GM18507 (cell line): ENCODE measurements at places on chromosomes 5 and 9.

GRCh38 chr5:61949679-61950435 lies 356.1 kb upstream of the KIF2A start:
- DNase-seq, result no peak

GRCh38 chr9:93450945-93451815 lies at the start of gene FAM120A:
Gene FAM120A (plus strand): TSS chr9:93451685. CDS start chr9:93451916, 231 bp downstream.
- peak; percentile 58 for DNase-seq

GRCh38 chr5:61625681-61626621 lies 293.9 kb downstream of the ZSWIM6 start:
- DNase-seq, result no peak

DNA sequence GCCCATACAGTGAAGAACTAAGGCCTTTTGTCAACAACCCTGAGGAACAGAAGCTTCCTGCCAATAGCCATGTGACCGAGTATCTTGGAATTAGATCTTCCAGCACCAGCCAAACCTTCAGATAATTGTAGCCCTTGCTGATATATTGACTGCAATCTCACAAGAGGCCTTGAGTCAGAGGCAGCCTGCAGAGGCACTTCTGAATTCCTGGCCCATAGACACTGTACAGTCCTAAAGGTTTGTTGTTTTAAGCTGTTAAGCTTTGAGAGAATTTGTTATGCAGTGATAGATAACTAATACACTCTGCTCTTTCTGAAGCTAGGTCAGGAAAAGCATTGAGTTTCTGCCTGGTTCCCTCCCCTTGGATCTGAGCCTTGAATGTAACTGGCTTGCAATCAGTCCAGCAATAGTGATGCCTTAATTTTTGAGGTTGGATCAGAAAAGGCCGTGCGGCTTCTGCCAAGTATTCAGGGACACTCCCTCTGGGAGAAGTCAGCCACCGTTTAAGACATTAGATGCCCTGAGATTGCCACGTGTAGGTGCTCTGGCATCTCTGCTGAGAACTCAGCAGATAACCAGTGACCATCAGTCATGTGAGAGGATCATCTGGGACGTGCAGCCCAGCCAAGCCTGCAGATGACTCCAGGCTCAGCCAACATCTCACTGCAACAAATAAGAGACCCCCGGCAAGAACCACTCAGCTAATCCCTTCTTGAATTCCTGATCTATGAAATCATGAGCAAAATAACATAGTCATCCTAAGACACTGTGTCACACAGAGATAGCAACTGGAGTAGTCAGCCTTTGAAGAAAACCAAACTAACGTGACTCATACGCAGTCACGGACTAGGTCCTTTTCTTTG lies 126.8 kb upstream of the STC2 start:
- DNase-seq, result no peak

GRCh38 chr5:166781737-166782136 lies 1509.7 kb upstream of the WWC1 start:
- DNase-seq, result no peak

DNA sequence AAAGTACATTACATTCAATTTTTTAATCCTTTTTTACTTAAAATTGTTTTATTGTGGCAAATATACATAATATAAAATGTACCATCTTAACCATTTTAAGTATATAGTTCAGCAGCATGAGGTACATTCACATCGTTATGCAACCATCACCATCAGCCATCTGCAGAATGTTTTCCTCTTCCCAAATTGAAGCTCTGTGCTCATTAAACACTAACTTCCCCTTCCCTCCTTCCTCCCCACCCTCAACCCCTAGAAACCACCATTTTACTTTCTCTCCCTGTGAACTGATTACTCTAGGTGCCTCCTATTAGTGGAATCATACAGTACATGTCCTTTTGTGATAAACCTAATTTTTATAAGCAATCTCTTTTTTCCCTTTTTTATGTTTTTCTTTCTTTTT lies 15.6 kb downstream of the TEX53 start:
- no peak for DNase-seq

GRCh38 chr5:14463629-14464028 lies 118.0 kb upstream of the OTULINL start:
- DNase-seq, result no peak

GRCh38 chr5:73122875-73123810 lies 2.8 kb downstream of the TMEM171 start:
- no peak for DNase-seq

- DNase-seq, result no peak
Measured at GRCh38 chr5:42274913-42275312, 148.3 kb upstream of the GHR start.

- DNase-seq, result no peak
Measured at GRCh38 chr5:3517348-3517747, 78.3 kb upstream of the IRX1 start.

- no peak for DNase-seq
Measured at GRCh38 chr9:77841739-77842386, 189.7 kb downstream of the GNAQ start.

DNA sequence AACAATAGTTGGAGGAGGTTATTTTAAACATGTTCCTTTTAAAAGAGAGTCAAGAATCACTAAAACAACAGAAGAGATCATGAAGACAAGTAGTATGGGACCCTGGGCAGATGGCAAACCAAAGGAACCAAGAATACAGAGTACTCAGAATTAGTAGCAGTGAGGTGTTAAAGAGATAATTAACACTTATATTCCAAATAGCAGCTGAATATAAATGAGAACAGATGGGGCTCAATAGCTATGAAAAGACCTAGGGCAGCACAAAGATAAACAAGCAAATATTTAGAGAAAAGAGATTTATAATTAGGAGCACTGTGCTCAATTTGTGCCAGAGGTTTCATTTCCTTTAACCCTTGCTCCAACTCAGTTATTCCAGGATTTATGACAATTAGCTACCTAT lies 159.1 kb downstream of the FAM114A2 start:
- DNase-seq, result no peak

- no peak for DNase-seq
Measured at GRCh38 chr5:166074582-166075481, 2216.6 kb upstream of the WWC1 start.

- DNase-seq, result no peak
Measured at GRCh38 chr9:7671847-7672246, 127.7 kb downstream of the DMAC1 start.

GRCh38 chr9:130701059-130702022 lies 7.8 kb downstream of the EXOSC2 start:
- no peak for DNase-seq

DNA sequence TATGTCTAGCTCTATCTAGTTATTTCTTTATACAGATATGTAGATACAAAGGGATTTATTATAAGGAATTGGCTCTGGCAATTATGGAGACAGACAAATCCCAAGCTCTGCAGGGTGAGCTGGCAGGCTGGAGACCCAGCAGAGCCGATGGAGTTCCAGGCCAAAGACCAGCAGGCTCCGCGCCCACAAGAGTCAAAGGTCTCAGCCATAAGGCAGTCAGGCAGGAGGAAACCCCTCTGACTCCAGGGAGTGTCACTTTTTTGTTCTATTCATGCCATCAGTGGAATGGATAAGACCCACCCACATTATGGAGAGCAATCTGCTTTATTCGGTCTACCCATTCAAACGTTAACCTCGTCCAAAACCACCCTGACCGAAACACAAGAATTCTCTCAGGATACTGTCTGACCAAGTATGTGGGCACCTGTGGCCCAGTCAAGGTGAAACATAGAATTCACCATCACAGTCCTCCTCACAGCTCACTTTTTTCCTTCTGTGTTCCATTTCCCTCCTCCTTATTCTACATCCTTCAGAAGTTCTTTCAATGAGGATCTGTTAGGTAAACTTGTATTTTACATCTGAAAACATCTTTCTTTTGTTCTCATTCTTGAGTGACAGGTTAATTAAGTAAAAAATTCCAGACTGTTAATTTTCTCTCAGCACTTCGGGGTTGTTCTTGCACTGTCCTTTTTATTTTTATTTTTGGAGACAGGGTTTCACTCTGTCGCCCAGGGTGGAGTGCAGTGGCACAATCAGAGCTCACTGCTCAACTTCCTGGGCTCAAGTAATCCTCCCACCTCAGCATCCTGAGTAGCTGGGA lies 21.2 kb downstream of the RNF130 start:
- no peak for DNase-seq

GRCh38 chr9:4894076-4894475 lies 91.0 kb upstream of the JAK2 start:
- DNase-seq, result no peak

- DNase-seq, result no peak
Measured at GRCh38 chr9:92711844-92712243, 41.9 kb upstream of the IPPK start.

DNA sequence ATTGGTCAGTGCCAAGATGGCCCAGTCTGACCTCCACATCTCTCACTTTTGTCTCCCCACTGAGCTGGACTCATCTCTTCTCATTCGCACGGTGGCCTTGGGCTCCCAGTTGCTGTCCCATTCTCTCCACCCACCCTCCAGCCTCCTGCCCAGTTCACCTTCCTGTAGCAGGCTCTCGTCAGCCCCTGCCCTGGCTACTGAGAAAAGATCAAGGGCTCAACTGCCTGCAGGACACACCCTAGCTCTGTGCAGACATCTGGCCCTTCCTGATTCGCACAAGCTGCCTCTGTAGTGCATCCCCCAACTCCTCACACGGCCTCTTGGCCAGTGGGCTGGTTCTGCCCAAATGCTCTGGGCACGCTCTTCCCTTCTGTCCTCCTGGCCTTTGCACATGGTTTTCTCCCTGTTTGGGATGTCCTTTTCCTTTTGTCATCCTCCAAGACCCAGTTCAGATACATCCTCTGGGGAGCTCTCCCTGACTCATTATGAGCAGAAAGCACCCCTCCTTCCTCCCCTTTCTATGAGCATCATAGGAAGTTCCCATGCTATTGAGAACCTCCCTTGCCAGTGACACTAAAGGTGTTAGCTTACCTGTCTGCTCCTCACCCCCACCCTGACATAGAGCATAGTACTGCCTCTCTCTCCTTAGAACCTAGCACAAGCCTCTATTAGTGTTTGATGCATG lies 78.5 kb upstream of the TGFBR1 start:
- no peak for DNase-seq

- no peak for DNase-seq
Measured at GRCh38 chr9:124593200-124593599, 86.0 kb upstream of the NR5A1 start.

GRCh38 chr5:14579731-14580397 lies 1.7 kb upstream of the OTULINL start:
- DNase-seq, result no peak

DNA sequence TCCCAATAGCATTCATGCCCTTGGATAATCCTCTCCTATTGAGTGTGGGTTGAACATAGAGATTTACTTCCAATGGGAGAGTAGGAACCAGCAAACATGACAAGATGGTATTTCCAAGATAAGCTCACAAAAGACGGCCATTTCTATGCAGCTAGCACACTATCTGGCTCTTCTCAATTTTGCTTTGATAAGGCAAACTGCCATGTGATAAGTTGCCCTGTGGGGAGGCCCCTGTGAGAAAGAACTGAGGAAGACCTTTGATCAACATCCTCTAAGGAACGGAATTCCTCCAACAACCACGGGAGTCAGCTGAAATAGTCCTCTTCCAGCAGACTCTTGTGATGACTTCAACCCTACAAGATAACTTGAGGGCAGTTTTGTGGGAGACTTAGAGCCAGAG lies 211.9 kb upstream of the TRPM3 start:
- DNase-seq, result no peak

DNA sequence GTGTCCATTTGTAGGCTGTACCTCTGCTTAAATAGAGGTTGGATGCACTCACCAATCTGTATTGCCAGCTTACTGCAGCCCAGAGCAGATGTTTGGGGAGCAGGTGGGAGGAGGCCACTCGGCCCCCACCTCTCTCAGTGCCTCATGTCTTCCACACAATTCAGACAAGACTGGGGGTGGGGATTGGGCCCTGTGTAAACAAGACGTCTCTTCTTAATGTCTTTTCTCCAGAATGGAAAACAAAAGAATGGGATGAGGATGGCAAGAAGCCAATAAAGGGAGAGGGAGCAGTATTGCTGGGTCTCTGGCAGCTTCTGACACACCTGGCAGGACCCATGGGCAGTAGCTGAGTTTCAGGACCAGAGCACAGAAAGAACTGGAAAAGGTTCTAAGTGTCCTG lies 64.9 kb downstream of the SIL1 start:
- no peak for DNase-seq

GRCh38 chr9:137876781-137877386 lies 698 bp upstream of the CACNA1B start:
- no peak for DNase-seq

DNA sequence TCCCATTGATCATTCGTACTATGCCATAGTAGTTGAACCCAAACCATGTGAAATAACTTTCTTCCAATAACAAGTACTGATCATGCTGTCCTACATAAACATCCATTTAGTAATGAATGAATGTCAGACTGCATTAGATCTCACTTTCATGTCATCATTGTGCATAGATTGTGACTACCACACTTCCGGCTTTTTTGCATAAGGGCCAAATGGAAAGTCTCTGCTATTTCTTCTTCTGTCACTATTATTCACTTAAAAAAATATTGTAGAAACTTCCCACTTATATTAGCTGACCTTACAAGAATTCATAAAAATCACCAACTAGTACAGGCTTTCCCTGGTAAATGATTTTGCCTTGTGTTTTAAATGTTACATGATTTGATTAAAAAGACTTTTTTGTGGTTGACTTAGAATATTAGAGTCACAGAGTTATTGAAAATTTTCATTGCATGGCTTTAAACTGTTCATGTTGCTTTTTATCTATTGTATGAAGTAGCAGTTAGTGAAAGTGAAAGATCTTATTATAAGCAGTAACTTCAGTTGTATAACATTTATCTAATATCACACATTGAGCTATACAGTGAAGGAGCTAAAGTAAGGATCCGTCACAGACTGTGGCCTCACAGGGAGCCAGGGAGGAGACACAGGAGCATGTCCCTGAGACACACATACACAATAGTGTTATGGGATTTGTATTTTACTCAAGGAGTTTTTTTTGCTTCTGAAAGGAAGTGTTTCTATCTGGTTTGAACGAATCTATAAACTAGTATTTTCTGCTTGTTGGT lies 33.9 kb downstream of the LMNB1 start:
- no peak for DNase-seq

DNA sequence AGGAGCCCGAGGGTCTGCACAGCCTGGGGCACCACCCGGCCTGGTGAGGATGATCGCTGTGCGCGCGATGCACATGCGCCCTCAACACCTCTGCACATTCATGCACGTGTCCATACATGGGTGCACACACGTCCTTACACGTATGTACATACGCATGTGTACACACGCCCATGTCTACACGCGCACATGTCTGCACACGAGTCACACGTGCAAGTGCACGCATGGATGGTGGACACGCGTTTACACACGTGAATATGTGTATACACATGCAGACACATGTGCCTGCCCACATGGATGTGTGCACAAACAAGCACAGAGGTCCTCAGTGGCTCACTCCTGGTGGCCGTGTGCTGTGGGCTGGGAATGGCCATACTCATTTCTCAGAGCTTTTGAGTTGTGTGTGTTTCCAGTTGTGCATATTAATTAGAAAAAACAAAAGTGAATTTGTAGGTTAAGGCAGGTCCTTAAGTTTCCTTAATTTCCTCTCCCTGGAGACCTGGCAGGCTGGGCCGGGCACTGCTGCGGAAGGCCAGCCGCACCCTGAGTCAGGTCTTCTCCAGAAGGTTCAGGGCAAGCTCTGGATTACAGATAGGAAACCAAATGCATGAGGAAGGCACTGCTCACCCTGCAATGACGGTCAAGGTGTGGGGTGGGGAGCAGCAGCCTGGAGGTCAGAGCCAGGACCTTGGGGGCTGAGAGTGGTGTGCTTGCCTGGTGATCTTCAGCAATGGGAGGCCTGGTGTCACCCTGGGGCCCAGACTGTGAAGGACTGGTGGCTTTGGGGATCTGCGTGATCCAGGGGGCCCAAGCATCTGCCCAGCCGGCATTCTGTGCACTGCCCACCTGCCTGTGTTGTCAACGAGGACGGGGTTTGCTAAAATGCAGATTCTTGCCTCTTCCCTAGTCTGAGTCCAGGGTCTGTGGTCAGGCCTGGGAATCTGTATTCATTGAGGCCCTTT lies 1.3 kb upstream of the RNU6ATAC start:
- no peak for DNase-seq

GRCh38 chr9:109064963-109065702 lies 51.8 kb upstream of the CTNNAL1 start:
- no peak for DNase-seq
